ENCODE measurements at places on chromosomes 5 and 9. TPM values are rescaled to one million over a fixed set of nuclear protein-coding genes. Genes with fewer than 3 reads are reported as not detected.

Gene ANKRD34B
- not detected for total RNA-seq

Gene LCN2
- total RNA-seq: not detected

Gene CTXN3
- total RNA-seq: under 0.01 TPM

Gene NPR3
- total RNA-seq: 2.3 TPM

Gene ZNF354B
- 7.8 TPM for total RNA-seq

Gene FOXD4L6
- not detected for total RNA-seq

Gene SLC1A3
- total RNA-seq: 1.2 TPM

Gene IL5
- not detected for total RNA-seq

Gene TMEM174
- total RNA-seq: not detected

Gene ZNF354C
- 7.9 TPM for total RNA-seq

Gene SGCD
- total RNA-seq: under 0.01 TPM

Gene F2RL2
- total RNA-seq: 0.65 TPM

Gene DBH
- not detected for total RNA-seq

Gene PDLIM4
- total RNA-seq: 66.9 TPM

Gene NKD2
- total RNA-seq: not detected

Gene CNTNAP3
- total RNA-seq: 13.0 TPM

Gene ZBED3
- total RNA-seq: 2.6 TPM

Gene OLFML2A
- 0.32 TPM for total RNA-seq

Gene RFESD
- total RNA-seq: 1.3 TPM

Gene C9orf153
- total RNA-seq: not detected

Gene EIF4E1B
- total RNA-seq: not detected

Gene TTC16
- total RNA-seq: not detected

Gene SH3GL2
- total RNA-seq: not detected

Gene MEGF10
- 0.97 TPM for total RNA-seq

Gene ENHO
- not detected for total RNA-seq

Gene ANKRD33B
- total RNA-seq: 7.4 TPM

Gene TAF11L5
- not detected for total RNA-seq

Gene GALT
- 24.4 TPM for total RNA-seq

Gene CFAP157
- not detected for total RNA-seq

Gene SERF1B
- 45.6 TPM for total RNA-seq

Gene CTNND2
- total RNA-seq: not detected

Gene QRFP
- total RNA-seq: not detected

Gene EGFLAM
- 1.9 TPM for total RNA-seq

Gene ECM2
- 0.32 TPM for total RNA-seq

Gene PCDHA11
- under 0.01 TPM for total RNA-seq

Gene NRARP
- 46.1 TPM for total RNA-seq

Measured in epithelial cell of umbilical artery (primary cell).